Posterior vena cava (tissue), 2 donors: ENCODE measurements at places on chromosomes 3 and 15. TPM values are rescaled to one million over a fixed set of nuclear protein-coding genes. Genes with fewer than 3 reads are reported as not detected.

GRCh38 chr3:176904506-176904905, 292.8 kb downstream of the TBL1XR1 start:
- no peak for DNase-seq

DNA sequence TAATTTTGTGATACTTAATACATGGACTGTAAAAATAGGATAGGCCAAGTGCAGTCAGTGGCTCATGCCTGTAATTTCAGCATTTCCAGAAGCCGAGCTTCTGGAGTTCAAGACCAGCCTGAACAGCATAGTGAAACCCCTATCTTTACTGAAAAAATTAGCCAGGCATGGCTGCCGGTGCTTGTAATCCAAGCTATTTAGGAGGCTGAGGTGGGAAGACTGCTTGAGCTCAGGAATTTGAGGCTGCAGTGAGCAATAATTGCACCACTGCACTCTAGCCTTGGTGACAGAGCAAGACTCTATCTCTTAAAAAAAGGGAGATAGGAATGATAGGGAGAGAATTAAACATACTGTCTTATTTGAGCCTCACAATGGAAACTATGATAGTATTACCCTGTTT, 51.0 kb downstream of the GMPS start:
- no peak for DNase-seq

GRCh38 chr3:123124971-123125370, 58.1 kb downstream of the PDIA5 start:
- DNase-seq: no peak

Gene GRAMD2A
- not detected for total RNA-seq

Gene MAP6D1
- total RNA-seq: not detected
